ENCODE measurements at places on chromosomes 5 and 9.

- DNase-seq, result peak; percentile 14
Observed at GRCh38 chr5:96876292-96876850, at the start of gene ERAP2. ERAP2 (plus strand) TSS chr5:96876500; CDS start chr5:96879686, 3,186 bp downstream.

GRCh38 chr9:123912167-123912897 lies 17.6 kb downstream of the DENND1A start:
- no peak for DNase-seq

DNA sequence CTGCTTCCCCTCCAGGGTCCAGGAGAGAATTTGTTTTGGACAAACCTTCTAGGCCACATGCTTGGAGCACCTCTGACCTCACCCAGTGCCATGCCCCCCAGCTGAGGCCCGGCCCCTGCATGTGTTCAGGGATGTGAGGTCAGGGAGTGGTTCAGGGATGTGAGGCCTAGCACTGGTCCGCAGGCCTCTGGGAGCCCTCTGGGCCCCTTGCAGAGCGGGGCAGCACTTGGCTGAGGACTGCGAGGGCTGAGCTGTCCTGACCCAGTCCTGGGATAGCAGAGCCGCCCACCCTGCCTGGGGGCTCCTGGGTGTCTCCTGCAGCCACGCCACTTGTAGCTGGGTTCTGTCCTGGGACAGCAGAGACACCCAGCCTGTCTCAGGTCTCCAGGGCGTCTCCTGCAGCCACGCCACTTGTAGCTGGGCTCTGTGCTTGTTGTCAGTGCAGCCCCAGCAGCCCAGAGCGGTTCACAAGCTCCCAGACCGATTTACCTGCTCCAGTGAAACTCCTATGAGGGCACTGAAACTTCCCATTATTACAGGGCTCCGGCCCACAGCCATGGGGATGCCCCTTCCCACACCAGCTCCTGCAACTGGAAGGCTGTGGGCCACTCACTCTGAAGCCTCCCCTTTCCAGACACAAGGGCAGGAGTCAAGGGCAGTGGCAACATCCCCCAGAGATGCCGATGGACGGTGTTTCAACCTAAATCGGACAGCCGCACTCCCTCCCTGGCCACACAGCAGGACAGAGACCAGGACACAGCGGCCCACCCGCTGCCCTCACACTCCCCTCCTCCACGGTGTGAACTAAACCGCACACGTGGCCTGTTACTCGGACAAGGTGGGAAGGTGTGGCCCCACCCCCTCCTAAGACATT lies 5.4 kb upstream of the CEP72 start:
- DNase-seq, result no peak

- DNase-seq, result no peak
Observed at GRCh38 chr9:134179595-134179917, 15.2 kb upstream of the RNU6ATAC start.

DNA sequence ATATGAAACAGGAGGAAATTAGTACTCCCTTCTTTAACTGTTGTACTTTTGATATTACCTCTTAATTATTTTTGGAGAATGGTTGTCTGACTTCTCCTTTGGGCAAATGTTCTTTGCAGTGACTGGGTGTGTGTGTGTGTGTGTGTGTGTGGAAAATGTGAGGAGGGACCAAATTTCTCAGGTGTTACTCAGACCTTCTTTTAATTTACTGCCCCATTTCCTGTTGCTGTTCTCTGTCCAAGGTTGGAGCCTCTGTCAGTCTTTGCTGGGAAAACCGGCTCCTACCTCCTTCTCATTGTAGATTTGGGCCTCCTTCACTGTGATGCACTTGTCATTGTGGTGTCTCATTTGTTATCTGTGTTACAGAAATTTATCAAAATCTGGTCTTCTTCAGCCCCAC lies 68.4 kb downstream of the PBX3 start:
- DNase-seq, result no peak

DNA sequence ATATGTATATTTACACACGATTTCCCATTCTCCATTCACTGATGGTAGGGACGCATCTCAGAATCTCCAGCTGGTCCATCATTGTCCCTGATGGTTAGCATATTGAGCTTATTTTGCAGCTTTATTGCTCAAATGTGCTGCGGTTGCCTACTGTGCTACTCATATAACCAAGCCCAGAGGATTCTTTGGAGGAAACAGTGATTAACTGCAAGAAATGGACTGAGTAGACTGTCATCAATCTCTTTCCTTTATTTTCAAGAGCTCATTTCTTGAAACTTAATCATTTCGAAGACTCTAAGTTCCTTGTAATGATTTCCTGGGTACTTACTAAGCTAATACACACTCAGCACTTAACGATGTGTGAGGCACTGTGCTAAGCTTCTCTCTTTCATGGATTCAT lies 119.0 kb downstream of the MAT2B start:
- no peak for DNase-seq

- no peak for DNase-seq
Observed at GRCh38 chr5:68369457-68370125, 154.0 kb downstream of the PIK3R1 start.

GRCh38 chr5:131212471-131213021 lies 41.8 kb downstream of the LYRM7 start:
- DNase-seq, result no peak

- DNase-seq, result no peak
Observed at GRCh38 chr5:143557061-143557818, 153.8 kb upstream of the NR3C1 start.

DNA sequence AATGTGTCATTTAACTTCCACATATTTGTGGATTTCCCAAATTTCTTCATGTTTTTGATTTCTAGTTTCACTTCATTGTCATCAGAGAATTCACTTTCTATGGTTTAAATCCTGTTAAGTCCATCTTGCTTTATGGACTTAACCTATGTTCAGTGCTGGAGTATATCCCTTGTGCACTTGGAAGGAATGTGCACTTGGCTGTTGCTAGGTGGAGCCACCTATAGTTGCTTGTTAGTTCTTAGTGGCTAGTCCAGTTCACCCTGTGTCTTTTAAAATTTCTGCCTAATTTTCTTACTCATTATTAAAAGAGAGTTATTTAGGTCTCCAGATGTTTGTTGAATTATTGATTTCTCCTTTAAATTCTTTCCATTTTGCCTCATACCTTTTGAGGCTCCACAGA lies 1472.5 kb upstream of the CDH6 start:
- no peak for DNase-seq

- DNase-seq, result no peak
Observed at GRCh38 chr9:82987370-82988189, 75.4 kb downstream of the RASEF start.

GRCh38 chr5:17219992-17220391 lies 2.6 kb downstream of the BASP1 start:
- no peak for DNase-seq

- DNase-seq, result no peak
Observed at GRCh38 chr9:117034866-117035265, 347.8 kb downstream of the TRIM32 start.

GRCh38 chr9:128702445-128702948 lies at the start of gene PKN3:
PKN3 (plus strand) TSS chr9:128702503; CDS start chr9:128702916, 413 bp downstream.
- peak; percentile 75 for DNase-seq

GRCh38 chr5:164497311-164498064 lies 992.1 kb downstream of the MAT2B start:
- no peak for DNase-seq

DNA sequence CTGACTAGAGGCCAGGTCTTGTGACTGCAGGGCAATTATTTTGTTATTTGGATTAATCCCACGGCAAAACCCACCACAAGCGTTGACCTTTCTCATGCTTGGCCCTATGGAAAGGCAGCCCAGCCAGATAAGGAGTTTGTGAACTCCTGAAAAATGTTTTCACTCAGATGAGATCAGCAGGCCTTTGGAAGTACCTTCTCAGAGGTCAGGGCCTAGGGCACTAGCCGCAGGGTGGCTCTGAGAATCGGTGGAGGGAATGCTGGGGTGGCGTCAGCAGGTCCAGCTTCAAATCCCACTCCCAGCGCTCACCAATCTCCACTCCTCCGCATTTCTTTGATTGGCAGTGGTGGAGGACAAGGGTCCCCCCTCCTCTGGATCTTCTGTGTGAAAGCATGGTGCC lies 194.4 kb downstream of the GADD45G start:
- DNase-seq, result no peak

DNA sequence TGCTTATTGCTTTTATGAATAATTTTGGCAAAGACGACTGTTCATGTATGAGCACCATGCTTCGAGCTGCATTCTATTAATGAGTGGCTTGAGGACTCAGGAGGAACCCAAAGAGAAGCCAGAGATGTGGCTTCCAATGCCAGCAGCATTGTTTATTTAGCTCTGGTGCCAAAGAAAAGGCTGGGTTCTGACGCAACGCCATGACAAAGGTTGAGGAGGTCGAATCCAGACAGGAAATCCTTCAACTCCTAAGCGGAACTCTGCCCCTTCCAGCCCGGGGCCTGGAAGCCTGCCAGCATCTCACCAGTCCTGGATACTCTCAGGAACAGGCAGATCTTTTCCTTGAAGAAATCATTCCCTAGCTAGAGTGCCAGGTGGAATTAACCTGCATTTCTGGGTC lies 104.4 kb downstream of the ARHGAP26 start:
- no peak for DNase-seq

DNA sequence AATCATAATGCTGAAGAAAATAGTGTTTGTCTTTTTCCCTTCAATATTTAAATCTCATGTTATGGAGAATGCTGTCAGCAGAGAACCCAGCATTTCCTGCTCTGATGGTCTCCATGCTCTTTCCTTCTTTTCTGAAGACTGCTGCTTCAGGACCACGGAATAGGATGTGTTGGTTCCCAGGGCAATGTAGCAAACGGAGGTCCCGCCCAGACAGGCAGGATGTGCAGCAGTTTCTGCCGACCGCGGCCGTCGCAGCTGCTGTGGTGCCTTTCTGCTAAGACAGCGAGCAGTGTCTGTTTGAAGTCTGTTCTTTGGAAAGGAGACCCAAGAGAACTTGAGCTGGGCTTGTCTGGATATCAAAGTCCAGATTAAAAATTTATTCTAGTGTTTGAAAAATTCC lies 654.3 kb downstream of the CCDC171 start:
- DNase-seq, result peak; percentile 24

- DNase-seq, result no peak
Observed at GRCh38 chr9:93630806-93631411, 54.5 kb downstream of the PHF2 start.

DNA sequence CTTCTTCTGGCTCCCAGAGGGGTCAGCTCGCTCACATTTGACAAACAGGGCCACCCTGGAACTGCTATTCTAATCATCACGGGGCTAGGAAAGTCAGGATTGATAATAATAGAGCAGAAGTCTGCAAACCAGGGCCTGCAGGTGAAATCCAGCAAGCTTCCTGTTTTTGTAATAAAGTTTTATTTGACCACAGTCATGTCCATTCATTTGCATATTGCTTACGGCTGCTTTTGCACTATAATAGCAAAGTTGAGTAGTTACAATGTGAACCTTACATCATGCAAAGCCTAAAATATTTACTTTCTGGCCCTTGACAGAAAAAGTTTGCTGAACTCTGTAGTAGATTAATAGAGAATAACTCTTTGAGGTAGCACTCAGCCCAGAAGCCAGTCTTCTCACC lies 63.2 kb upstream of the CTXN3 start:
- DNase-seq, result peak; percentile 46

GRCh38 chr9:19598722-19599121 lies 189.9 kb downstream of the ACER2 start:
- DNase-seq, result no peak

DNA sequence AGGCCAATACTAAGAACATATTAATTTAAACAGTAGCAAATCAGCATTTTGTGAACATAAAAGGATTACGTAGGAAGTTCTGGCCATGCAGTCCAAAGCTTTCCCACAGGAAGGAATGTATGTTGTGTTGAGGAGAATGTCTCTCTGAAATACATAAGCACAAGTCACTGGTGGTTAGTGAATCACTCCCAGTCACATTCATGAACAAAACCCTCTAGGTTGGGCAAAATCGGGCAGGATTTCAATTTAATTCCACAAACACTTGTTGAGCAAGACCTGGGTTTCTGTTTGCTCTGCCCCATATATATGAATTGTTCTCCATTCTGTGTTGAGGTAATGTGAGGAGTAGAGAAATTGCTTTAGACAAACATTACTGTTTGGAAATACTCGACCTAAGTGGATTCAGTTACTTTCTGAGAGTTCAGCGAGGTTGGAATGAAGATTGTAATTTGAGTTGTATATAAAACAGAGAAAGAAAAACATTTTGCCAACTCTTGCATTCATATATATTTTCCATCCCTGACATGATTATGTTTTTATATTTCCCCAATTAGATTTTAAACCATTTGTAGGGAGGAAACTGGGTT lies 127.6 kb upstream of the RPS23 start:
- no peak for DNase-seq

DNA sequence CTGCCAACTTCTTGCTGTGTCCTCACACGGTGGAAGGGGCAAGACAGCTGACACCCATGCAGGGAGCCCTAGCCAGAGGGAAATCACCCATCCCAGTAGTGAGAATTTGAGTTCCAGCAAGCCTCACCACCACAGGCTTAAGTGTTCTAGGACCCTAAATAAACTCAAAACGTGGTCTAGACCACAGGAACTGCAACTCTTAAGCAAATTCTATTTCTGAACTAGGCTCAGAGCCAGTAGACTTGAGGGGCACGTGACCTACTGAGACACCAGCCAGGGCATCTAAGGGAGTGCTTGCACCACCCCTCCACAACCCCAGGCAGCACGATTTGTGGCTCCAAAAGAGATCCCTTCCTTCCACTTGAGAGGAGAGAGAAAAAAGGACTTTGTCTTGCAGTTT lies 96.0 kb upstream of the PHF24 start:
- no peak for DNase-seq

- no peak for DNase-seq
Observed at GRCh38 chr9:99264070-99264680, 42.1 kb downstream of the SEC61B start.

DNA sequence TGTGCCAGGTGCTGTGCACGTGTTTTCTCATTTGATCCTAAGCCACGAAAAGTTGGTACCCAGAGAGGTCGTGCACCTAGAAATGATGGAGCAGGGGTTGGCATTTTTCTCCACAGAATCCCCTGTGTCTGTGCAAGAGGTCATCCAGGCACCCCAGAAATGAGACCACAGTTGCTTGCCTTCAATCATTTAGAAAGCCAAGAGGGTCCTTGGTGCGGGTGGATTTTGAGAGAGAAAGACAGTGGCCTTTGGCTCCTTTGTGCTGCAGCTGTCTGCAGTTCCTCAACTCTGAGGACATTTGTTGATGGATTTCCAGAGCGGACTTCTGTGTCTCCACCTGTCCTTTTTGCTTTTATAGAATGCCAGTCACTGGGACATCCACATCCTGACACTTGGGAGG lies 33.8 kb upstream of the SPRY4 start:
- no peak for DNase-seq
